ENCODE measurements at places on chromosomes 2 and 18.

- no peak for DNase-seq
Measured at GRCh38 chr18:50080932-50081560, 113.9 kb downstream of the MYO5B start.

GRCh38 chr2:159459279-159459678 is 157.1 kb downstream of the BAZ2B start:
- no peak for DNase-seq

DNA sequence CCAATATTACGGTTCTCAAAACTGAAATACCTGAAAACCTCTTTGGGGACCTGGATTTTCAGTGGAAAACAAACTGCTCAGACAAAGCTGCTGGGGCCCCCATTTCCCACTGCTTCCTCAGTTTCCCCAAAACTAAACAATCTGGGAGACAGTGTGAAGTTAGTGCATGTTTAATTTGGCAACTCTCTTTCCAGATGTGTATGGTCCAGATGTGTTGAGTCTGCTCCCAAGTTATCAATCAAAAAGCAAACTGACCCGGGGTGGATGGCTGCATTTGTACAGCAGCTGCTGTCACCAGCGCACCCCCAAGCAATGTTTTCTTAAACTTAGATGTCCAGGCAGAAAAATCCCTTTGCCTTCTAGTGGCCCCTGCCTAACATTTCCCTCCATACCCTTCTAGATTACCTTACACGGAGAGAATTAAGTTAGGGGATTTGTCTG is 136.9 kb downstream of the COPS8 start:
- DNase-seq, result no peak

DNA sequence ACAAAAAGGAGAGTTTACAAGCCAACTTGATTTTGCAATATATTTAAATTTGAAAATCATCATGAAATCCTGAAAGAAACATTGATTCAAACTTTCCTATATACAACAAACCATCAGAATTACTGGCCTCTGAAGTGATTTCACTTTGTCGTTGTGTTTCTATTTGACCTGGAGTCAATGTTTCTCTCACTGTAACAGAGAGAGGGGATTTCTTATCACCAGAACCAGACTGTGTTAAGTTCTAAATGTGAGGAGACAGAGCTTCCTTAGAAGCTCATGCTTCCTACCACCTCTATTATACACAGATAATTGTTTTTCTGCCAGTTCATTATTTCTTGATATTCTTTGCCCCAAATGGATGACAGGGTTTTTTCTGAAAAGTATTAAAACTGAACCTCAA is 245.0 kb upstream of the RND3 start:
- DNase-seq, result no peak

DNA sequence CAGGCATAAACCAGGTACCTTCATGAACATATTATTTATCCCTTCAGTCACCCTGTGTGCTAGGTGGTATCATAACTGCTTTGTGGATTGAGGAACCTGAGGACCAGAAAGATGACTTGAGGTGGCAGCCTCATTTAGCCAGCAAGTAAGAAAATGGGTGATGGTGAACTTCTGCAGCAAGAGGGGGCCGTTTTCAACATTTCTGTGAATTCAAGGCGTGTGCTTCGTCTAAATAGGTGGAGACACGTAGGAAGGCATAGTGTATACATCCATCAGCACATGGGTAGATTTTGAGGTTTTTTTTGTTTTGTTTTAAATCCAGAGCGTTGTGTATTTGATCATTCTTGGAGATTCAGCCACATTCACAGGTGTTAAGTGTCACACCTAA is 118.7 kb downstream of the SPTBN1 start:
- DNase-seq, result no peak

DNA sequence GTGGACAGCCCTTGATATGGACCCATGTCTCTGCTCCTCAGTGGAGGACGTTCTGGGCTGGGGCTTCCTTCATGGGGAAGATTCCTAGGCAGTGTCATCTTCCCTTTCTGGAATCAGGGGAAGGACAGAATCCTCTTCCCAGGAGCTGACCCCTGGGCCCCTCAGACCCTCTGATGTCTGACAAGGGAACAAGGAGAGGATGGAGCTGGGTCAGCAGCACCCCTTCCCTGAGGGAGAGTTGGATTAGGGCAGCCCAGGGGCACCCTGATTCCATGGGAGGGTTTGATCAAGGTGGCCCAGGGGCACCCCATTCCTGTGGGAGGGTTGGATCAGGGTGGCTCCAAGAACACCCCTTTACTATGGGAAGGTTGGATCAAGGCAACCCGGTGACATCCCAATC is 86.5 kb downstream of the ACKR3 start:
- no peak for DNase-seq

- no peak for DNase-seq
Measured at GRCh38 chr2:231605607-231606091, 13.0 kb downstream of the TEX44 start.

DNA sequence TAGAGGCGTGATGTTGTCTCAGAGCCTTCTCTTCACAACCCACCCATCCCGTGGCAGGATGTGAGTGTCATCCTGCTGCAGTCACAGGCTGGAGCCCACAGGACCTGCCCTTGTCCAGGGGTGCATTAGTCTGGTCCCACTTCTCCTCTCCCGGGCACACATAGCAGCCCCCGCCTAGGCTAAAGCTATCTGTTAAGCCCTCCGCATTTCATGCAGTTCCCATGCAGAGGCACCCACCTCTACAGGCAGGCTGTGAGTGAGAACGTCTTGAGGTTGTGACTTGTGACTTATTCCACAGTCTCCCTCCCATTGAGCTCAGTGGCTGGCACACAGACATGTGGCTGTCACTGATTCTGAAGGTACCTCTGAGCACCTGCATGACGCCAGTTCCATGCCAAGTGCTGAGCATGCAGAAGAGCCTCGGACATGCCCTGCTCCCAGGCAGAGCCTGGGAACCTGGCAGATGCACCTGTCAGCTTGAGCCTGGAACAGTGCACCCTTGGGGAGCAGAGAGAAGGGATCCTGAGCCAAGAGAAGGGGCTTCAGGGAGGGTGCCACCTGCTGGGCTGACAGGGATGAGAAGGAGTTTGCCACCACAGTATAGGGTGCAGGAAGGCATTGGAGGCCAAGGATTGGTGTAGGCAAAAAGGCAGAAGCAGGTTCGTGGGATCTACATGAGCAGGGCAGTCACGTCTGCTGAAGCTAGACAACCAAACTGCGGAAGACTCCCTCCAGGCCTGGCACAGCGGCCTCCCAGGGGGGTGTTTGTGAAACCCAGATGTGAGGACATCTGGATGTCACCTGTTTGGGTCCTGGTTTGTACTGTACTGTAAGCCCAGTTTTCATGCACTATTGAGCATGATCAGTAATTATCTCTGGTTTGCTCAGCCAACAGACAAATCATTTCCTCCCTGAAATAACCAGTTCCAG is 213.6 kb downstream of the GLI2 start:
- DNase-seq, result no peak

- DNase-seq, result no peak
Measured at GRCh38 chr2:140270224-140270623, 1490.0 kb upstream of the NXPH2 start.

DNA sequence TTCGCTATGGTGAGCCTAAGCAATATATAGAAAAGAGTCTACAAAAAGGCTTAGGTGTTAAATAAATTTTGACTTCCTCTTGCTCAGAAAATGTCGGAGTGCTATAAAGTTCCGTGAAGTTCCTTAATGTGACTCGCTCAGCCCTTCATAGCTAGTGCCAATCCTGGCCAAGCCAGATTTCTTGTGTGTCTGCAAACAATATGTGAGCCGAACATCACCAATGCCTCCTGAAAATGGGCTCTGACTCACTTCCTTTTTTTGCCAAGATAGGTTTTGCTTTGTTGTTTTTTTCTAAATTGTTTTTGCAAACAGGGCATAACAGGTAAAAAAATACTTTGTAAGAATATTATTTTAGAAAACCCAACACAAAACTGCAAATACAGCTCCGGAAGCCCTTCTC is 26.1 kb downstream of the CDC42EP3 start:
- DNase-seq, result no peak

- no peak for DNase-seq
Measured at GRCh38 chr2:120638450-120638849, 97.2 kb upstream of the GLI2 start.

- DNase-seq, result no peak
Measured at GRCh38 chr2:237408335-237409000, 5.5 kb downstream of the COL6A3 start.
